ENCODE measurements at places on chromosomes 5 and 9.

GRCh38 chr5:157550663-157551062 lies 24.9 kb downstream of the ADAM19 start:
- no peak for DNase-seq

DNA sequence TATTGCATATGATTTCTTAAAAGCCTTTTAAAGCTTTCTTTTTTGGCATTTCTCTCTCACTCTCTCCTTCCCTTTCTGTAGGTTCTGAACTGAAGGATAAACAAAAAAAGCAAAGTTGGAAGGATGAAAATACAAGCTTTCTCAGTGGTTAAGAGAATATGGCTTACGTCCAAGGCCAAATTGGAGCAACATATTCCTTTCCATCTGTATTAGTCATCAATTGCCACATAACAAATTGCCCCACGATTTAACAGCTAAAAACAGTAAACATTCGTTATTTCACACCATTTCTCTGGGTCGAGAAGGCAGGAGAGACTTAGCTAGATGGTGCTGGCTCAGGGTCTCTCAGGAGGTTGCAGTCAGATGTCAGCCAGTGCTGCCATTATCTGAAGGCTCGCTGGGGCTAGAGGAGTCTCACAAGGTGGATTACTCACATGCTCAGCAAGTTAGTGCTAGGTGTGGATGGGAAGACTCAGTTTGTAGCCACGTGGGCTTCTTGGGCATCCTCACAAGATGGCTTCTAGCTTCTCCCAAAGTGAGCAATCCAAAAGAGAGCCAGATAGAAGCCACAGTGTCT lies 2.0 kb upstream of the ROR2 start:
- no peak for DNase-seq

DNA sequence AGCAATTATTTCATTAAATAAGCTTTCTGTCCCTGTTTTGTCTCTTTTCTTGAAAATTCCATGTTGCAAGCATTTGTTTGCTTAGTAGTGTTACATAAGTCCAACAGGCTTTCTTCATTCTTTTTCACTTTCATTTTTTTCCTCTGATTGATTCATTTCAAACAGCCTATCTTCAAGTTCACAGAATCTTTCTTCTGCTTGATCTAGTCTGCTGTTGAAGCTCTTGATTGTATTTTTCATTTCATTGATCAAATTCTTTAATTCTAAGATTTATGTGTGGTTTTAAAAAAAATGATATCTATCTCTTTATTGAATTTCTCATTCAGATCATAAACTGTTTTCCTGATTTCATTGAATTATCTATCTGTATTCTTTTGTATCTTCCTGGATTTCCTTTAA lies 20.4 kb upstream of the NFIL3 start:
- DNase-seq = no peak

GRCh38 chr9:2634818-2635217 lies 13.2 kb downstream of the VLDLR start:
- no peak for DNase-seq

- no peak for DNase-seq
Observed at GRCh38 chr5:171493646-171494393, 74.4 kb downstream of the FGF18 start.

Data from RWPE1 (cell line).